Activated CD8-positive, alpha-beta T cell treated with anti-CD3 and anti-CD28 coated beads, Interleukin-2, amount 10 ng/mL, durations not matched to agents 7 days and 5 days (primary cell): ENCODE measurements at places on chromosomes 16 and 17.

- no peak for DNase-seq
Observed at GRCh38 chr17:39701012-39701783, 1.3 kb downstream of the ERBB2 start.

DNA sequence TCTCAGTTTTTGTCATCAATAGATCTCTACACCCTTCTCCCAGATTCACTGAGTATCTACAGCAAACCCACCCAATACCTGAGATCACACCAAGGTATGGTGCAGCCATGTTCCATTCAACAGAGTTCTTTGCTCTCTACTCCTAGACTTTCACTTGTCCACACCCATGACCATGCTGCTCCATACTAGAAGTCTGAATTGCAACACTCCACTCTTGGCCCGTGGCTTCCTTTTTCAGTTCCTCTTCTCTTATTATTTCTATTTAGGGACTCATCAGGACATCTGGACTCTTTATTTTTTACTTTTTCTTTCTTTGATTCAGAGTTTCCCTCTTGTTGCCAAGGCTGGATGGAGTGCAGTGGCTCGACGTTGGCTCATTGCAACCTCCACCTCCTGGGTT is 37.1 kb downstream of the YWHAE start:
- no peak for DNase-seq

- no peak for DNase-seq
Observed at GRCh38 chr17:30091121-30091670, 25.4 kb upstream of the NSRP1 start.

- DNase-seq = no peak
Observed at GRCh38 chr17:11871773-11872172, 125.5 kb downstream of the ZNF18 start.
